ENCODE measurements at places on chromosomes 2 and 18.

- DNase-seq: no peak
Measured at GRCh38 chr18:8174771-8175170, 434.5 kb upstream of the RAB12 start.

DNA sequence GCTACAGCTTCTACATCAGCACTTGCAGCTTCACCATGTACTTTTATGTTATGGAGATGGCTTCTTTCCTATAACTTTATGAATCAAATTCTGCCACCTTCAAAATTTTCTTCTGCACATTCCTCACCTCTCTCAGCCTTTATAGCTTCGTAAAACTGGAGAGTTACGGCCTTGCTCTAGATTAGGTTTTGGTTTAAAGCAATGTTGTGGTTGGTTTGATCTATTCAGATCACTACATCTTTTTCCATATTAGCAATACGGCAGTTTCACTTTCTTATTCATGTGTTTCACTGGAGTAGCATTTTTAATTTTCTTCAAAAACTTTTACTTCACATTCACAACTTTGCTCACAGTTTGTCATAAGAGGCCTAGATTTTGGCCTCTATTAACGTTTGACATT, 242.9 kb upstream of the GYPC start:
- no peak for DNase-seq

DNA sequence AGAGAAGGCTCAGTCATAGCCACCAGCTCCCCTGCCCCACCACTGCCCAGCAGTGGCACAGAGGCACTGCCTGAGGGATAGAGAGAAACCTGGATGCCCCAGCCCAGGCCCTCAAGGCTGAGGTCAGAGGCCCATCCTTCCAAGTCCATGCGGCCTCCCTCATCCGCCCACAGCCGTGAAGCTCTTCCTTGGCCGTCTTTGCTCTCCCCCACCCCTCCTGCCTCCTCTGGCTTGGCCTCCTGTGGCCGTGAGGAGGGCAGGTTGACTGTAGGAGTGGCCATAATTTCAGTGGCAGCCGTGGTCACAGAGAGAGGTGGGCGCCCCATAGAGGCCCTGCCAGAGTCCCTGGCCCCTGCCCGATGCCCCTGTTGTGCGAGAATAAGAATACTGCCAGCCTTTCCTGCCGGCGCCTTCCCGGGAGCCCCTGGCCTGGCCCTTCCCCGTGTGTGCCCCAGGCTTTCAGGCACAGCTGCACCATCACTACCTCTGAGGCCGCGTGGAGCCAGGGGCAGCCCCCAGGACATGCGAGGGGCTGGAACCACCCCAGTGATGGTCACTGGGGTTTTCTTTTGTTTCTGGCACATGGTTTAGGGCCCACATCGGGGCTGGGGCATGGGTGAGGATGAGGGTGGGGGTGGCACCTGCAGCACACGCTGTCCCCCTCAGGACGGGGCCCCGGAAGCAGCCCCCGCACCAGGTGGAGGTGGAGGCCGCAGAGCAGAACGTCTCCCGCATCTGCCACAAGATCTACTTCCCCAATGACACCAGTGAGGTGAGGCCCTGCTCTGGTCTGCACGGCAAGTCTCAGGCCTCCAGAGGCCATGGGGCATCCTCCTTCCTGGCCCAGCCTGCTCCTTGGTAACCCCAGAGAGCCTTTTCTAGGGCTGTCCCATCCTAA, 13.1 kb upstream of the GPR17 start:
- no peak for DNase-seq

DNA sequence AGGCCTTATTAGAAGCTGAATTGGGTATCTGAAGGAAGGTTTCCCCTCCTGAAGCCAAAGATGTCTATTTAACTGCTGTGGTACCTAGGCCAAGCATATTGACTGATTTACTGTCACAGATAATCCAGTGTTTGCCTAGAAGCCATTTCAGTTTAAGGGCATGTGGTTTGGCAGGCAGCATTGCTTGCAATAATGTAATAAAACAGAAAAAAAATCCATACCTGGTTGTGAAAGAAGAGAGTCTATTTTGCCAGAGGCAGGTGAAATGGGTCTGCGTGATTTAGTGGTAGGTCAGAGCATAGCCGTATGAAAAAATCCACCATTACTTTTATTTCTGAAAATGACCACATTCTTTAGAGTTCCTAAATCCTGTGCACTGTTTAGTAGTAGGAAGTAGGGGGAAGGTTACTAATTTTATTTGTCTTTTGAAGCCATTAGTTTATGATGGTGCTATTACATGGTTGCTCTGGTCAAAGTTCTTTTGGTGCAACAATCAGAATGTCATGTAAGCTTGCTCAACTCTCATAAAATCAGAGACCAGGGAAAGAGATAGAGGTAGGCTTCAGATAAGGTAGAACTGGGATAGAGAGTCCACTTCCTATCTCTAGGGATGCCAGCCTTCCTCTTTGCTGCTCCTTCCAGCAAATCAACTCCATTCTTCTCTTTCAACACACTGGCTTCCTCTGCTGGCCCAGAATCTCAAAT, 343.4 kb downstream of the GPD2 start:
- DNase-seq: no peak

- no peak for DNase-seq
Measured at GRCh38 chr2:126837966-126838715, 60.5 kb upstream of the TEX51 start.

DNA sequence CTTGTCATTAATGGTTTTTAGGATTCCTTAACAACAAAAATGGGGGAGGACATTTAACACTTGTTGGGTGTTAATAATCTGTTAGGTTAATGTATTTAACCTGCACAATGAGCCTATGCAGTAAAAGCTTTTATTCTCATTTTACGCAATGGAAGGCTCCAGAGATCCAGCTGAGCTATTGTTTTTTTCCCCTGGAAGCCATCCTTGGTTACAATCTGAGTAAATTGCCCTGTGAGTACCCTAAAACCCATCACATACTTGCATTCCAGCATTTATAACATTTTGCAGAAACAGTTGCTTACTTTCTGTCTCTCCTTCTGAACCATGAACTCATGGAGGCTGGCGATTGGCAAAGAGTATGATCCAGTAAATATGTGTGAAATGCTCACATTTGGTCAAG, 30.2 kb upstream of the DOCK10 start:
- no peak for DNase-seq

GRCh38 chr2:180655393-180655792, 325.0 kb upstream of the UBE2E3 start:
- no peak for DNase-seq
